Forelimb muscle (tissue), 1 donor: ENCODE measurements at places on chromosomes 5 and 9. TPM values are rescaled to one million over a fixed set of nuclear protein-coding genes. Genes with fewer than 3 reads are reported as not detected.

The LCN10 gene
- 20.2 TPM for polyA plus RNA-seq

The CDK7 gene
- polyA plus RNA-seq, result 21.5 TPM

- no peak for DNase-seq
Measured at GRCh38 chr5:103598997-103599566, 36.5 kb upstream of the NUDT12 start.

GRCh38 chr5:32859211-32859641 is 148.1 kb downstream of the NPR3 start:
- DNase-seq, result no peak

The PCDH1 gene
- polyA plus RNA-seq, result 13.6 TPM

DNA sequence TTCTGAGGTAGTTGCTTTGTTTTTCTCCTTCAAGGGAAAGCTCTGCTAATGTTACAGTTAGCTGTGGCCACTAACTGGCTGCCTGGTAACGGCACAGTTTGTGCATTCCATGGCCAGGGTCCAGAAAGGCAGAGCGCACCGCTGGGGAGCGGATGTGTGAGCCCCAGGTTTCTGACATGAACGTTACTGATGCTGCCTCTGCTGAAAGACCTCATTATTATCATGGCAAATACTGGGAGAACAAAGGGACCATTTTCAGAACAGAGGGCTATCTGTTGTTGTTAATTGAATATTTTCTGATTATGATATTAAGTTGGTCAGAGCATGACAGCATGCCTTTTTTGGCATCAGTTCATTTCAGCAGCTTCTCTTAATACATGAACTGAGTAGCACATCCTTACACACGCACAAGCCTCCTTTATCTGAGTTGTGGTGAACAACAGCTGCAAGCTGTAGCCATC is 134.1 kb downstream of the NUDT12 start:
- no peak for DNase-seq

GRCh38 chr9:128089299-128089698 is 21.3 kb downstream of the SLC25A25 start:
- no peak for DNase-seq

DNA sequence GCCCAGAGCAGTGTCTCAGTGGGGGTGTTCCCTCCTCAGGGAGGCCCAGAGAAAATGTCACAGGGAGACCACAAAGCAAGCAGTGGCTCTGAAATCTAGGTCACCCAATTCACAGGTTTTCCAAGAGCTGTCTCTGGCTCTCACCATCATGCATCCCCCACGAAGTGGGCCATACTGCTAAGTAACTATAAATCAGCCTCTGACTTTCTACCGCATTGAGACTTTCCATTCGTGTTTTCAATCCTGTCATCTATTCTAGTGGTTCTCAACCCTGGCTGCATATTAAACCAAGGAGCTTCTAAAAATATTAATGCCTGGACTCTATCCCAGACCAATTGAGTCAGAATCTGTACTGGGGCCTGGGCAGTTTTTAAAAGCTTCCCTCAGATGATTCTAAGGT is 2.0 kb upstream of the C1QTNF3 start:
- no peak for DNase-seq

The SHOC1 gene
- polyA plus RNA-seq, result 0.11 TPM

The SHISAL2B gene
- 0.40 TPM for polyA plus RNA-seq

The UBAC1 gene
- polyA plus RNA-seq, result 46.0 TPM

The MEIKIN gene
- not detected for polyA plus RNA-seq

DNA sequence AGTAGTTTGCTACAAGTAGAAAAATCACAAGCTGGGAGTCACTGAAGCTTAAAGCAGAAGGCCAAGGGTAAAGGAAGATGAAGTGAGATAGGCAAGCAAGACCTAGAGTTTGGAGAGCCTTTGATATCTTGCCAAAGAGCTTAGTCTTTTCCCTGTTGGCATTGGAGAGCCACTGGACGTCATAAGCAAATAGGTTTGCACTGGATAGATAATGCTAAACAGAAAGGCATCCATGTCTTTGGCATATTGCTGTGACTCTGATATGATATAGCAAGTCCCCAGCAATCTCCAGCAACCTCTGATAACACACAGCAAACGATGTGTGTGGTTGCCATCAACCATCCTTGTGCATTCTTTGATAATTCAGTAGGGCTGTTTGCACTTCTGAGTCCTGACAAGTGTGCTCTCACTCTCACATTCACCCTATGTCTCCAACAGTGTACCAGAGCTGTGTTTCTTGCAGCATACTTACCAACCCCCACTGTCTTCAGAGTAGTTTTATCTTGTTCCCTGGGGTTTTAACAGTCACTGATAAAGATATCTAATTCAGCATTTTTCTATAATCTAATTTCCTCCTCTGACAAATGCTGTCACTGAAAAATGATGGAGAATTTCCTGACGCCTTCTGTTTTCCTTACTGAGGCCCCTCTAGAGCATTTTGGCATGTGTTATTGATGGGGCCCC is 16.9 kb upstream of the FREM1 start:
- no peak for DNase-seq

- no peak for DNase-seq
Measured at GRCh38 chr5:120512068-120512467, 48.0 kb downstream of the PRR16 start.

DNA sequence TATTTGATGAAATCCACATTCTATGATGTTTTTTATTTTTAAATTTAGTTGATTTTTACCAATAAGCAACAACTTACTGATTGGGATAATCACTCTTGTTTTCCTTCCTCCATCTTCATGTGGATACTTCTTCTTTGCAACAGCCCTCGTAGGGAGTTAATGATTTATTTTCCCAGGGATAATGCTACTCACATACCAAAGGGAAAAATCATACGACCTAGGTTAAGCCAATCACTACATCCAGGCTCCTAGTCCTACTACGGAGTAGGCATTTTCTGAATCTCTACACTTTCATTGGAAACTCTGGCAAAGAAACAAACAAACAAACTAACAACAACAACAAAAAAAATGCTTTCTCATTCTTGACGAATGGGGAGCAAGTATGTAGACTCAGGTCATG is 663.4 kb downstream of the PTPRD start:
- no peak for DNase-seq

DNA sequence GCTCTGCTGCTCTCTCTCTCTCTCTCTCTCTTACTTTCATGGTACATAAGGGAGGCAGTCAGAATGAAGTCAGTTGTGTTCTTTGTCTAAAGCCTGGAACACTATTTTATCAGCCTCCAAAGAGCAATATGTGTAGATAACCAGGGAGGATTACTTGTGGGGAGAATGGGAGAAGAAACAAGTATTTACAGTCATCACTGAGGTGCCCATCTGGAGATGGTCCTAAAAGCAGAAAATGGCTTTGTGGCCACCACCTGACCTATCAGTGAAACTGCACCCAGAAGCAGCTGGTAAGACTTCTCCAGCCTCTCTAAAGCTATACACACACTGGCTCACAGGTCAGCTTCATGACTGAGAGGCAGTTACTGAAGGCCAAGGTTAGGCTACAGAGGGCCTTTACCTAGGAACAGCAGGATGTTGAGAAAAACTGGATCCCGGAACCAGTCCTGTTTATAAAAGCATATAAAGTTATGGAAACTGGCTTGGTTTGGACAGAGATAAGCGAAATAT is 75.1 kb downstream of the MRPS27 start:
- no peak for DNase-seq

The AFAP1L1 gene
- 106 TPM for polyA plus RNA-seq

DNA sequence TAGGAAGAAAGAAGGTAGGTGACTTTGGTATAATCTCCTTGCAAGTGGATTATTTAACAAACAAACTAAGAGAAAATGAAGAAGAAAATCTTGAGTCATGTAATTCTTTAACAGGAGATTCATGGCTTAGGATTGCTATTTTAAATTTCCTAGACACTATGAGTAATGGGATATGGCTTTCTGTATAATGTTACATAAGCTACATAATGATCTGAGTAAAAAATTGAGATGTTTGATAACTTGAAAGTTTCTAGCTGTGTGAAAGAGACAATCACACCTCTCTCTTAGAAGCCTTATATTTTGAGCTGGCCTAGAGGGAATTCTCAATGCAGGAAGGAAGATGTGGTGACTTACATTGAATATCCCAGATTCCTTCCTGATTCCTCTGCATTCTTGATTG is 92.5 kb downstream of the CDH9 start:
- DNase-seq, result no peak

The PDZD2 gene
- polyA plus RNA-seq, result 6.1 TPM

The LCN1 gene
- not detected for polyA plus RNA-seq

DNA sequence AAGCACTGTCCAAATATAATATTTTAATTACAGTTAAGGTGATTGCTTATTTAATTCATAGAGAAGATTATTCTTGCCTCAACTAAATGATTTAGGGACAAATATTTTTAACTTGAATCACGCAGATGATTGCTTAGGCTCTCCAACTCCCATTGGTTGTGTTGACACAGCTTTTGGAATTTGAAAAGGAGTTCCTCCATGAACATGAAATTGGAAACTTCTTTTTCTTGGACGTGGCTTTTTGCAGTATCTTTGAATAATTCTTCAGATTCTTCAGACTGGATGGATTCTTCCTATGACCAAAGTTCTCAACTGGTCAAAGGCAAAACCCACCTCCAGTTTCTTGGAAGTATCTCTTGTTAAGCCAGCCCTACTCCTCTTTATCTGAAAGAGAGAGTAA is 456.4 kb upstream of the KLF4 start:
- DNase-seq, result no peak

GRCh38 chr9:115757461-115757860 is 396.1 kb upstream of the PAPPA start:
- DNase-seq, result no peak

The NR5A1 gene
- polyA plus RNA-seq, result not detected

DNA sequence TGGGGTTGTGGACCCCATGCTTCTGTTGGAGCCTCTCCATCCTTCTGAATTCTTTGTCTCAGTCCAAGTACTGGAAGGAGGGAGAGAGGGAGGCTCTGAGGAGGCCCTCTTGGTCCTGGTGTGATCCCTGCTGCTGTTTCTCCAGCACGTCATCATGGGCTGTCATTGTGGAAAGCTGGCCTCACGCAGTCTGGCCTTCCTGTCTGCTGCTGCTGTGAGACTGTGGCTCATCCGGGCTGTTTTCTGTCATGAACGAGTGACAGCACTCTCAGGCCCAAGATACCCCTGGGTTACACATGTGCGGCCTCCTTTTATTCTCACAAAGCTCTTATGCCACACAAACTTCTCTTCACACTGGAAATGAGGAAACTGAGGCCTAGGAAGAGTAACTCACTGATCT is 499.3 kb downstream of the CCDC171 start:
- no peak for DNase-seq

- no peak for DNase-seq
Measured at GRCh38 chr9:70746760-70747159, 332.3 kb upstream of the KLF9 start.

DNA sequence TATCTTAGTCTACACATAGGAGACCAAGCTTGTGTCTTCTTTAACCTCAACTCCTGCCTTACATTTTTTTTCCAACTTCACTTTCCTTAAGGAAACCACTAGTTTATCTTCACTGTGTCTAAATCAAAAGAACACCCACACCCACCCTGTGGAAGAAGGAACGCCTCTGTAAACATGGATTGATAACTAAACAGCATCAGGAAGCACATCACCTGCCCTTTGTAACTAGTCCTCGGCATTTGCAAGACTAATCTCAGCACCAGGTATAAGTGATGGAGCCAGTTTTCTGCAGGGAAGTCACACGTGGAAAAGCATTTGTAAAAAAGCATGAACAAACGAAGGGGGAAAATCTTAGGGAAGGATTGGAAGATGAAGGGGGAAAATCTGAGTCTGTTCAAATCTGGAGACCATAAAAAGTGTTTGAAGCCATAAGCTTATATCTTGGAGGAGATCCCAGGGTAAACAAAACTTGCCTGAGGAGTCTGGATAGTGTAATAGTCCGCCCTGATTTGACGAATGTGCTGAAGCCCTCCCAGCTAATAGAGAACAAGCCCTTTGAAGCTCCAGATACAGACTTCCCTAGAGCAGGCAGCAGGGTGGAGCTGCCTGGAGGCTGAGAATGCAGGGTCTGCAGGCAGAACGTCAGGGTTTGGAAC is 117.3 kb upstream of the LHFPL2 start:
- DNase-seq, result no peak

DNA sequence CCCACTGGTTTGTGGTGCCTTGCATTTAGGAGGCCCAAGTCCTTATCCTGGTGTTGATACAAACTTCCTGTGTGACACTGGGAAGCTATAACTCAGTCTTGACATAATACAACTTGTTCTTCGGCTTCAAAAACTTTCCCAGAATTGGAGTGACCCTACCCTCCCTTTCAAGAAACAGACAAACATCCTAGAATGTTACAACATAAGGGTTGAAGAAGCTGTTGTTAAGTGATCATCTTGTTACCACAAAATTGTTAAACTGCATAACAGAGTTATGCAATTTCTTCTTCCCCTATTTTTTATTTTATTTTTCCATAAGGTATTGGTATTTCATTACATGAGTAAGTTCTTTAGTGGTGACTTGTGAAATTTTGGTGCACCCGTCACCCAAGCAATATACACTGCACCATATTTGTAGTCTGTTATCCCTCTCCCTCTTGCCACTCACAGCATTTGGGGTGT is 21.3 kb downstream of the TLR4 start:
- no peak for DNase-seq

DNA sequence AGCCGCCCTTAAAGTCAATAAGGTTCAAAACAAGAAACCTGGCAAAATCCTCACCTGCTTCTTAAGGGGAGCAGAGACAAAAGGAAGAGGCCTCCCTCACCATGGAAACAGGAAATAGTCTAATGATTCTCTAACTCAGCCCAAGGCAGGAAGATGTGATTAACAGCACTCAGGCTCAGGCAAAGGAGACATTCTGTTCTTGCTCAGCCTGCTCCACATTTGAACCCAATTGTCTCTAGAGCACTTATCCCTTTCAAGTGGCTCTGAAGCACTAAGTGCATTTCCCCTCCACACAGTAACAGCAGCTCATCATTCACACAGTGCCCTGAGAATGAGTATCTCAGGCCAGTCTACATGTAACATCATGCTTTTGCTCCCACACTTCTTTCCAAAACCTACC is 72.3 kb downstream of the NIPSNAP3B start:
- no peak for DNase-seq

The GALNT12 gene
- polyA plus RNA-seq, result 2.0 TPM

DNA sequence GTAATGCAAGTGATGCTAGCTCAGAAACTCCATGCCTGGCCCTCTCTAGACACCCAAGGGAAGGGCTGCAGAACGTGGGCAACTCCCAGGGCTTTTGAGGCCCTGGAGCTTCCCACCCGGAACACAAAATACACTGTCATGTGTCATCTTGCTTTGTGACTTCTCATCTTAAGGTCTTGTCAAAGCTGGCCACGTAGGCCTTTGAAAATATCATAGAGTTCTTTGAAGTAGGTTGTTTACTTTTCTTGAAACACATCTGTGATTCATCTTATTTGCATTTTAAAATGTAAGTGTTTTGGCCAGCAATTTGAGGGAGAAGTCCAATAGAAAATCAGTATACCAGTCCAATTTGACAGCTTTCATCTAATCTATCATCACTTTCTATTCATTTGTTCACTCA is 40.2 kb upstream of the PALM2AKAP2 start:
- DNase-seq, result no peak

GRCh38 chr9:6051511-6051950 is 36.1 kb upstream of the RANBP6 start:
- DNase-seq, result no peak

The SCGB3A2 gene
- polyA plus RNA-seq, result not detected

The C5orf34 gene
- 2.9 TPM for polyA plus RNA-seq

- no peak for DNase-seq
Measured at GRCh38 chr5:6365977-6366590, 12.3 kb downstream of the MED10 start.

GRCh38 chr9:89862316-89862715 is 257.5 kb downstream of the GADD45G start:
- no peak for DNase-seq

GRCh38 chr9:110615498-110615897 is 36.0 kb upstream of the SVEP1 start:
- DNase-seq, result no peak

The PITX1 gene
- 17.8 TPM for polyA plus RNA-seq

The SPATA31D4 gene
- not detected for polyA plus RNA-seq
